ENCODE measurements at places on chromosomes 1 and 21.

DNA sequence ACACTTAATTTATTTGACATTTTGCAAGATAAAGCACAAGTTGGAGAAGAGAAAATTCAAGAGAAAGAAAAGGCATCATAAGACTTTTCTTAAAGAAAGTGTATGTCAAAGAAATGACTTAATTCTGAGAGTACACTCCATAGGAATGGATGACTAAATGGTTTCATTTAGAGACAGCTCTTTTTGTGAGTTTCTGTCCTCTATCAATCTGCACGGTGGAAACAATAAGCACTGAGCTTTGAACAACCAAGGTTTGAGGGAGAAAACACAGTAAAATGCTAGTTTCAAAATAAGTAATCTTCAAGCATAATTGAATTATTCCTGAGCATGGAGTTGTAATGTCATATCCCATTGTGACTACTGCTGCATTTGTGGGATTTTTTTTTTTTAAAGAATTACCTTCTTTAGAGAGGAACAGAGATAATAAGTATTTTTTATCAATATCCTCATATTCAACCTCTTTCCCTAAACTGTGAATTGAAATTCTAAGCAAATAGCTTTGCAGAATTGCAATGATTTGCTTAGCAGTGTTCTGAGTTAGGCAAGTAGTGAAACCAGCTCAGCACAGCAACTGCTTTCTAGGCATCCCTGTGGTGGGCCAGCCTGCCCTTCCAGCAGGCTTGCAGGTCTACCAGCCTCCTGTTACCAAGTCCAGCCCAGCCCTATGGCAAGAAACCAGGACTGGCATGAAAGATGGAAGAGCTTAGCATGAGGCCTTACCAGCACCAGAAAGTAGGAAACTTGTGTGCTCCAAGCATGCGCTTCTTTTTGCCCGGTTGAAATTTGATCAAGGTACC lies 38.2 kb downstream of the KCNJ6 start:
- DNase-seq: no peak

DNA sequence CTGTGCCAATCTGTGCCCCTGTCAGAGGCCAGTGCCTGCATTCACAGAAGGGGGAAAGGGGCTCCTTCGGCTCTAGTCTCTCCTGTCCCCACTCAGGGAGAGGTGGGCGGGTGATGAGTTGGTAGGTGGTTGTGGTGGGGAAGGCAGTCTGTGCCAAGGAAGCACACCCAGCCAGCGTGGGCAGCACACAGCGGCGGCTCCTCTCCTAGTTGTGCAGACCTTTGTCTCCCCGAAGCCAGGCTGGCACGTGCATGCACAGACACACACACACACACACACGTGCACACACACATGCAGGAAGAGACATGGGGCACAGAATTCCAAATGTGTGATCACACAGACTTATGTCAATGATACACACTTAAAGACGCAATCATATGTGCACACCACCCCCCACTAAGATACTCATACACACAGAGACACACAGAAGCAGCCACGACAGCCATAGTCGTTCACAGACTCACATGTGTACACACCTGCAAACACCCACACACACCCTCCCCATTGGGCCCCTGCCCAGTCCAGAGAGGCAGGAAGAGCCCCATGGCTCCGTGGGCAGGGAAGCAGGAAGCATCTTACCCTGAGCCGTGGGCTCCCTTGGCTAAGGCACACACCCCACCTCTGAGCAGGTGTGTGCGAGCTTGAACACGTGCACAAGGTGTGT lies 16.4 kb downstream of the RIMS3 start:
- no peak for DNase-seq

DNA sequence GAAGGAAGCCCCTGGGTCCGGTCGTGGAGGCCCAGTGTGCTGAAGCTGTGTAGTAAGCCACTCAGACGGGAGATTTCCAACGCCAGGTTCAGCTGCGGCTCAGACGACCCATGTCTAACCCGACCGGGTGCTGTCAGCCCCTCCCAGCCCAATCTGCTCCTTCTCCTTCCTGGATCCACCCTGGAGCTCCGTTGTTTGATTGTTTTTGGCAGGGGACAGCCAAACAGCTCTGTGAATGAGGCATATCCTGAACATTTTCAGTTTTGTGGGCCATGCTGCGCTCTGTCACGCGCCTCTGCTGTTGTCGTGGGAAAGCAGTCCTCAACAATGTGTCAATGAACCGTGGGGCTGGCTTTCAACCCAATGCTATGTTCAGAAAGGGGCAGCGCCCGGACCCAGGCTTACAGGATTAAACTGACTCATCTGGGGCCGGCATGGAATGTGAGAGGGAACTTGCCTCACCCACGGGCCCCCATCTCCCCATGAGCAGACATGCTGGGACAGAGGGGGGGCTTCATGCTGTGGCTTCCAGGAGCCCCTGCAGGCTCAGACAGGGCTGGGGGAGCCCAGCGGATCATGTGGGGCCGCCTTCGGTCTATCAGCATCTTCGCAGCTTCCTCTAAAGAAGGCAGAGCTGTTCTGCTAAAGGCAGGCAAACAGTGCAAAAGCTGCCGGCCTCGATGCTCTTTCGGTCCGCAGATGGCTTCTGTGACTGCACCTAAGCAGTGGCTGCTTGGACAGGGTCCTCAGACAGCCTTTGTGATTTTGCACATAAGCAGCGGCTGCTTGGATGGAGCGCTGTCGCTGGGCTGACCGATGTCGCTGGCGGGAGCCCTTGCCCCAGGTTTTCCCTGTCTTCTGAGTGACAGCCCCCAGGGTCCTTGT lies 101.7 kb downstream of the RIPK4 start:
- DNase-seq: no peak

DNA sequence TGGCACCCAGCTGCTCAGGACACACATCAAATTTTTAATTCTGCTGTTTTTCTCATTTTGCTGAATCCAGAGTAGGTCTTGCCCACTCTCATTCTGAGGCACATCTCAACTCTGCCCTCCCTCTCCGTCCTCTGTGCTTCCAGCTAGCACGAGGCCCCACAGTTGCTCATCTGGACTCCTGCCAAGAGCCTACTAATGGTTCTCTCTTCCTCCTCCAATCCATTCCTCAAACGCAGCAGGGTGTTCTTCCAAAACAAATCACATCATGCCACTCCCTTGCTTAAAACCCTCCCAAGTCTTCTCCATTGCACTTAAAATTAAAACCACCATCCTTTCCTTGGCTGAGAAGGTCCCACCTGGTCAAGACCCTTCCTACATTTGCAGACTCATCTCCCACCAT lies 49.8 kb upstream of the SCAF4 start:
- no peak for DNase-seq

DNA sequence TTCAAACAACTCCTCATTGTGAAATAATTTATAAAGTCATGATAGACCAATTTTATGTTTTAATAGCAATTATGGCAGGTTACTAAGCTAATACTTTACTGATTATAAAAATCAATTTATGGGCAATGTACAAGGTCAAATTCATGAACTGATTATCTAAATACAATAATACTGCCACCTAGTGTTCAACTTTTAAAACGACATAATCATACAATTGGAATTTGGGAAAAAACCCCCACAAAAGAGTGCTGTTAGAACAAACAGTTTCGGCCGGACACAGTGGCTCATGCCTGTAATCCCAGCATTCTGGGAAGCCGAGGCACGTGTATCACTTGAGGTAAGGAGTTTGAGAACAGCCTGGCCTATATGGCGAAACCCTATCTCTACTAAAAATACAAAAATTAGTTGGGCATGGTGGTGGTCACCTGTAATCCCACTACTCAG lies 14.0 kb downstream of the GTF2B start:
- DNase-seq: no peak

DNA sequence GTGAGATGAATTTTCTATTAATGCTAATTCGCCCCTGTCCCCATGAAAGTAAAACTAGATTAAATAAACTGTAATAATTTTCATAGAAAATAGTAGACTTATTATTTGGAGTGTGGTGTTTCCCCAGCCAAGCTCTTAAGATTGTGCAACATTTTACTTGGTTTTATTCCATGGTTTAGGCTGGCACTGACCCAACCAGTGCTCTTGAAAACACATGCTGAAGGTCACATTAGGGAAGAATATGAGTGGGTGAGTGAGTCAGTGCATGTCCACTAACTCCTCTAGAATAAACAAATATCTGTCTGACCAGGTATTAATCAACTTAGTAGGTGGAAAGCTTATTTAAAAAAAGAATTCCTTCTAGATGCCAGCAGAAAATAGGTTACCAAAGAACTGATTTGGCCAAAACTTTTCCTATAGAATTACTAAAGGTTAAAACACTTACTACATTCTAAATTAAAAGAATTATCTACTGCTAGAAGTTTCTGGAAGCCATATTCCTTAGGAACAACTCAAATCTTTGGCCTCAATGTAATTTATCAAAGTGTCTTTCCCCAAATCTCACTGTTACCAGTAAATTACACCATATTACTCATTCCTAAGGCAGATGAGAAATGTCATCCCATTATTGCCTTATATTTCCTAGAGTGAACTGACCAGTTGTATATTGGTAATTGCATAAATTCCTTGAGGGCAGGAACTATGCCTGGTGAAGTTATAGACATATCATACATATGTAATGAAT lies 89.7 kb upstream of the RGS1 start:
- DNase-seq: no peak

DNA sequence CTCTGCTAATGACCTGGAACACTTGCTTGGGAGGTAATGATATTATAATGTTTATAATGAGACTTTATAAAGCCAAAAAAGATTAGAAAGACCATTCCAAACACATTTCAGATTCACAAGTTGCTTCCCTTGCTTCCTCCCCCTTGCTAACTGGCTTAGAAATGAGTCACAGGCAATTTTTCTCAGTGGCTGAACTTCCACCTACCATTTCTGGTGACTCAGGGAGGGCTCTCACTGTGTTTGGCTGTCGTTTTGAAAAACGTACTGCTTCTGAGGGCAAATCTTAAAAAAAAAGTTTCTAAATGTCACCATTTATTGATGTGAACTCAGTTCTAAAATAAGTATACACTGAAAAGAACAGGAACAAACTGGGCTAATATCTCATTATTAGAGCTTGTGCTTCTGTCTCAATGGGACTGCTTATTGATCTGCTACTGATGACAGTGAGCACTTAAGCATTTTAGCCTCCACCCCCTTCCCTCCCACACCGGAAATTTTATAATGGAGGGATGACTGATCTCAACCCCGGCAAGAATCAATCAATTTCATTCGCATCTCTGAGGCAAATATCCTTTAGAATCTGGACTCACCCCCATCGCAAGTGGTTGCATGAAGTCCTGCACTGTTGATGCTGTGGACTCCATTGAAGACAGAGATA lies 278.3 kb downstream of the KCTD3 start:
- DNase-seq: no peak
